ENCODE measurements at places on chromosomes 12 and 14.

DNA sequence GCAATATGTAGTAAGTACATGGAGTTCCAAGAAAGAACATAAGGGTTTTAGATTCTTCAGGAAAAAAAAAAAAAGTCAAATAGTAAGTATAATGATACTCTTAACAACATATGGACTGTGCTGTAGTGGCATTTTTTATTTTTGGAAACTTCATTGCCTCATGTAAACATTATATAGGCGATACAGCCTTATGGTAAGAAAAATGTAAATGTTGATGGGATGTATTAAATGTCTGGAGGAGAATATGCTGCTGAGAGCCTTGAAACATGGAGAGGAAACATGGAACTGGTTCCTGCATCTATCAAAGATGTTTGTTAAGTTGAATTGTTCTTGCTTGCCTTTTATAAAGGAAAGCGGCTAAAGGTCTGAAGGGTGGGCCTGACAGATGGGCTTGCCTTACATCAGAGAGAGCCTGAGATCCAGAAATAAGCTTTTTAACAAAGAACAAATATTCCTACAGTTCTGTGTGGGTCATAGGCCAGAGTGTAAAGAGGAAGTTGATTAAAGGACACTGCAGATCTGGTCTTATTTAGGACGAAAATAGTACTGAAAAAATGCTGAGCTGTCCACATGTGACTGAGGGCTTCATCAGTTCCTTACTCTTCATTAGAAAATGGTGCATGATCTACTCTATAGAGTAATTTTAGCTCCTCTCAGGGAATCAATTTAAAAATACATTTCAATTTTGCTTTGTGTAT lies 448.1 kb upstream of the DCN start:
- no peak for DNase-seq

DNA sequence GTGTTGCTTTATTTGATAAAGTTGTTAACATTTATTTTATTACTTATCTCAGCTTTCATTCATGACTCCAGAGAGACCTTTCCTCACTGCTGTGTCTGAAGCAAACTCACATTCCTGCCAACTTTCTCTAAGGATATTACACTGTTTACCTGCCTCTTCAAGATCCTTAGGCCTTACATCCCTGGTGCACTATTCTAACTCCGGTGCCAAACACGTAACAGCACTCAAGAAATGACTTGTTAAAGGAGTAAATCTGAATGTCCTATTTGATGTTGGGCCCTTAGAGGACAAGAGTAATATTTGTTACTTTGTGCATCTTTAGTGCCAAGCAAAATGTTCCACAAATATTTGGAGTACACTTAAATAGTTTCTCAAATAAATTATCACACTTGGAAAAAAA lies 324.1 kb upstream of the FLRT2 start:
- DNase-seq: no peak

DNA sequence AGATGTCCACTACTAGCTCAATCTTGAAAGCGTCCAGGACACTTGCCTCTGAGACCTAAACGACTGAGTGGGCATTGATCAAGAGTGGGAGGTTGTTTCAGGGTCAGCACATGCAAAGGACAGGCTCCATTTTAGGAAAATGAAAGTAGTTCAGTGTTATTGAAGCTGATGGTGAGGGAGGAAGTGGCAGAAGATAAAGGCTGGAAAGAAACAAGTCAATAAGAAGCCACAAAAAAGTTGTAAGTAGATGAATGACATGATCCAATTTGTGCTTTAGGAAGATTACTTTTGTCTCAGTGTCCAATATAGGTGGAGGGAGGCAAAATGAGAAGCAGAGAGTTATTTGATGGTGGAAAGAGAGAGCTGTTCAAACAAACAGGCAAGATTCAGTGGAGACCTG lies 22.0 kb downstream of the GPR65 start:
- DNase-seq: no peak

DNA sequence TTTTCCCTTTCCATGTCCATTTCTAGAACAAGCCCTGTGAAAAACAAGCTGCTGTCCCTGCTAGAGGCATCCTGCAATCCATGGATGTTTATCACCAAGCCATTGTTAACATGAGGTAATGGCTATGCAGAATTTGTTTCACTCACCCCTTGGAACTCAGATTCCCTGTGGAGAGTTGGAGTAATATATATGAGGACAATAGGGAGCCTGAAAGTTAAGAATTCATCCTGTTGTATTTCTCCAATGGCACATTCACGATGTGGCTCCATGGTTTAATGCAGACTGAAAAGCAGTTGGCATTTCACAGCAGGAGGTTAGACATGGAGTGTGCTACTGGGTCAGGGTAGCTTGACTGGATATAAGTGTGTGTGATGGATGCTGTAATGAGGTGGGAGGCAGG lies 32.4 kb downstream of the GPR65 start:
- DNase-seq: no peak

GRCh38 chr12:43459285-43459684 lies 92.7 kb downstream of the ADAMTS20 start:
- no peak for DNase-seq

- no peak for DNase-seq
Measured at GRCh38 chr12:105222284-105222655, 13.7 kb downstream of the APPL2 start.

DNA sequence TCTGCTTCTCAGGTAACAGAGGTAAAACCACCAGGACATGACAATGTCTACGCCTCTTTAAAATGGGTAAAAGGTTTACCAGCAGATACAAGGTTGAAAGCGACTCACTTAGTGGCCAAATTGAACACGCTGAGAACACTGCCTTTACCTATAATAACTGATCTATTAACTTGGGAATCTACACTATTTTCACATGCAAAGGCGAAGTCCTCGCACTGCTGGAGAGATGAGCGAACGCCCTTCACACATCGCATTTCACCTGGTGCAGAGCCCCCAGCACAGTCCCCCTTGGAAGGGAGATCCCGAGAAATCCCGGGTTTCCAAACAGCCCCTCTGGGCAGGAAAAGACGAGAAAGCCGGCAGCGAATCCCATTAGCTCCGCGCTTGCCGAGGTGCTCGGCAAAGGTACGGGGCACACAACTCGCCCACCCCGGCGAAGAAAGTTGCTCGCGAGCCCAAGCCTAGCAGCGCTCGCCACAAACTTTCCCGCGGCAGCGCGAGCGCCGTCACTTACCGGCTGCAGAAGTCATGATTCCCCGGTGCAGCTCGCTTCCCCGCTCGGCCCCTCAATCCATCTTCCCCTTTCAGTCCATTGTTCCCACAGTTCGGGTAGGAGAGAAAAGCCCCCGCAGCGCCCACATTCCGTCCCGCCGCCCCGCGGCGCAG lies 423 bp downstream of the FGD6 start:
- DNase-seq: no peak

DNA sequence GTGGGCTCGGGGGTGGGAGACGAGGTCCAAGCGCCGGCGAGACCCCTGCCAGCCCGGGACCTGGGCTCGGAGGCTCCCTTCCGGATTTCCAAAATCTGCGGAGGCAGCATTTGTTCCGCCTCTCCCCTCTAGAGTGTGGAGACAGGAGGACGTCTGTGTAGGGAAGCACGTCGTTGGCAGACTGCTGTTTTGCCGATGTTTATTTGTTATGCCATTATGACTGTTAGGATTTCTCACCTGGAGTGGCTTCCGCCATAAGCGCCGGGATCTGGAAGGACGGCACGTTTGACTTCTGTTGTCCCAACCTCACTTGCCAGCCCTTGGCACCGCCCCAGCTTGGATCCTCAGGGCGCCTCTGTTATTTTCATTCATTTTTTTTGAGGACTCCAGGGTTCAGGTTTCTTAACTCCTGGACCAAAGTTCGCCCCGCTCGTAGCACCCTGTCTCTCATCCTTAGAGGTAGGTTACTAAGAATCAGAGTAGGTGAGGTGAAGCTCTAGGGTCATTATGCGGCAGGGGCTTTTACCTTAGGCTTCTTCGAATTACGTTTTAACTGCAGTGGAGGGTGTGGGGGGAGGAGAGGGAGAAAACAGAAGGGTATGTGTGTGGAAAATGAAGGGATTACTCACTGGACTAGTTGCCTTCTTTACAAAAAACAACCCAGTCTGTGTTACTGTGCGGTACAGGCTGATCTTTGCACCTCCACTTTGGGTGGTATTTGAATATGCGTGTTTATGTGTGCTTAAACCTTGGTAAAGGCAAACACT lies 547 bp upstream of the PYGL start:
- no peak for DNase-seq

DNA sequence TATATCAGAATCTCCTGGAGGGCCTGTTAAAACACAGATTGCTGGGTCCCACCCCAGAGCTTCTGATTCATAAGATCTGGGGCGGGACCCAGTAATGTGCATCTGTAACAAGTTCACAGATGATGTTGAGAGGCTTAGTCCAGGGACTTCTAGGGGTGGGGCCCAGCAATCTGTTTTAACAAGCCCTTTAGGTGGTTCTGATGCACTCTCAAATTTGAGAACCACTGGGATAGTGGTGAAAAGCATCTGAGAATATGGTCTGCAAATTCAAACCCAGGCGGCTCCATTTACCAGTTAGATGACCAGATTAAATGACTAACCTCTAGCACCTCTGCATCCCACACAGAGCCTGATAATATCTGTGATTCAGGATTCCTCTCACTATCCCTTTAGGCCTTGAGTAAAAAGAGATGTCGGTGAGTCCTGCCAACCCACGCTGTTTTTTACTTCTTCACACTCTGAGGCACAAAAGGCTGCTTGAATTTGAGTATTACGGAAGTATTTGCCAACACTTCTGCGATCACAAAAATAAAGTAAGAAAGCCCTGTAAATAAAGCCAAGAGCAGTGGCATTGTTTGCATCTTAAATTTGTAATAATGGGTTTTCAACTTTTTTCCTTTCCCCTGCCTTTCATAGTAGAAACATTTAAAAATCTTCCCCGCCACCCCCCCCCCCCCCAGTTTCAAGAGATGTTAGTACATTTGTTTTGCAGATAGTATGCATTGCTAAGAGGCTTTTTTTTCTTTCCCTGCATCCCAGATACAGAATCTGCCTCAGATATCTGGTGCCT lies 1.8 kb upstream of the FRS2 start:
- DNase-seq: no peak

GRCh38 chr12:49428793-49429192 lies 61.5 kb downstream of the SPATS2 start:
- peak; percentile 64 for DNase-seq

GRCh38 chr12:128909653-128910052 lies 56.4 kb downstream of the GLT1D1 start:
- DNase-seq: no peak

- no peak for DNase-seq
Measured at GRCh38 chr12:24659016-24659415, 289.9 kb downstream of the BCAT1 start.

GRCh38 chr14:100731846-100732765 lies 5.4 kb downstream of the DLK1 start:
- no peak for DNase-seq

DNA sequence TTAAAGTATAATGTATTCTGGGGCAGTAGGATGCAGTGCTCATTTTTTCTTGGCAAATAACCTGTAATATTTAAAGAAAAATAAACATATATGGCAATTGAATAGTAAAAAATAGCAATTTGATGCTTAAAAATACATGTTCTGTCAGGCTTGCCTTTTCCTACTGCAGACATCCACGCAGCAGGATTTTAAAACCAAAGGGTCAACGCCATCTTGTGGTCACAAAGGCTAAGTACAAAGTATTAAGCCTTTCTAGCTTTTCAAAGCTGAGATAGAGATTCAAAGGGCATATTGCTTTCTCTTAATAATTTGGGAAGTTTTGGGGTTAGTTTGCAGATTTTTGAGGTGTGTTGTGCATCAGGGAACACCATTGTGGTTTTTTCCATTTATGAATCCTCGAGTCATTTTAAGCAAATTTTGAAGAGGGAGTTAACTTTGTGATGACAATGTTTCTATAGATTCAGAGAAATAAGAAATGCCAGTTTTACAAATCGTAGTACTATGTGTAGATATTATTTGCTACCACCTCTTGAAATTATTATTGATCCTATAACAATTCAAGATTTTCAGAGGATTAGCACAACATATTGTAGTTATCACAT lies 4.7 kb upstream of the CCER1 start:
- DNase-seq: peak; percentile 52

DNA sequence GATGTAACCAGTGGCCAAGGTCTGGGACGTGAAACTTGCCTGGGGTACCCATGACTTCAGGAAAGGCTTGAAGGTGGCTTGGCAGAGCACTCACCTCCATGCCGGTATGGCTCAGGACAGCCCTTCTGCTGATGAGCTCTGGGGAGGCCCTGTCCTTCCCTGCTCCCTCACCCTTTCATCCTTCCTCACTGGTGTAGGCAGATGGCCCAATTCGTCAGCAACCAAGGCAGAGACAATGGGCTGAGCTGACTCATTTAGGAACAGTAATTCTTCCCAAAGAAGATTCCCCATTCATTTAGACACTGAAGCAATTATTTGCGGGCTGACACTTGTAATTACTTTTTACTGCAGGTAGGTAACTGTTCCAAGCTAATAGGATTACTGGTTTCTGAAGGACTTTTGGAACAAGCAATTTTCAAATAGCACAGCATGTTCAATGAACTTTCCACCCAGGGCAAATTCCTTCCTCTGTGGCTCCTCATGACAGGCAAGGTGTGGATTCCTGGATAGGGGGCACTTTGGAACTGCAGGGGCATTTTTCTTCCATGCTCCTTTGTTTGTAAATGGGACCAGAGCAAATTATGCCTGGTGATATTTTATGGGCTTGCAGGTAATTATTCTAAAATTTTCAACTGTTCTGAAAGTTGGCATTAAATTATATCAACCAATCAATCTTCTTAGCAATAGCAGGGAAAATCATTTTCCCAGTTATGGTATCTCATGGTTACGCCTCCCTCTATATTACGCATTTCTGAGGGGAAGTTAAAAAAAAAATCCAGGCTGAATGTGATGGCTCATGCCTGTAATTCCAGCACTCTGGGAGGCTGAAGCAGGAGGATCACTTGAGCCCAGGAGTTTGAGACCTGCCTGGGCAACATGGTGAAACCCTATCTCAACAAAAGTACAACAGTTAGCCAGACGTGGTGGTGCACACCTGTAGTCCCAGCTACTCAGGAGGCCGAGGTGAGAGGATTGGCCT lies 24.1 kb upstream of the NRDE2 start:
- peak; percentile 23 for DNase-seq

GRCh38 chr14:24317141-24317928 lies 6.0 kb downstream of the LTB4R start:
- DNase-seq: peak; percentile 56

- DNase-seq: peak; percentile 24
Measured at GRCh38 chr12:30440826-30441602, 254.7 kb downstream of the IPO8 start.

- DNase-seq: no peak
Measured at GRCh38 chr14:57866199-57866705, 360 bp upstream of the SLC35F4 start.

DNA sequence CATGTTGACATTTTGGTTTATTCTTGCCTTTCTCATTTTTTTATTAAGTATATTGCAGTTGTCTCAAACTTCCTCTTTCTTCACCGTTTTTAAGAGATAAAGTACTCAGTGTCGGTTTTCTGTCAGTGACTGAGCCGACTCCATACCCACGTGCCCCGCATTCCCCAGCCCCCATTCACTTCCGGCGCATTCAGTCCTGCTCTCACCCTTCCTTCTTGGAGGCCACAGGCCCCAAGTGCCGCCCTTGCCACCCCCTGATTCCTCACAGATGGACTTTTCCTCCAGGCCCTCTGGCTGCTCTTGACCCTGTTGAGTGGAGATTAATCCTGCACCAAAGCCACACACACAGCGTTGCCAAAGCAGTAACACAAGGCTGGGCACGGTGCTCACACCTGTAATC lies 19.1 kb upstream of the DNAH10 start:
- DNase-seq: no peak

Data from AG20443 (cell line).